ENCODE measurements at places on chromosomes 1 and 21. TPM values are rescaled to one million over a fixed set of nuclear protein-coding genes. Genes with fewer than 3 reads are reported as not detected.

GRCh38 chr1:46587069-46587468, 17.0 kb downstream of the MKNK1 start:
- H3K27me3 ChIP-seq, result no peaks in the 10 kb centered on the region
- H3K4me3 ChIP-seq, result no peak overlapping the region
- H3K4me1 ChIP-seq, result no peaks in the 10 kb centered on the region
- H3K27ac ChIP-seq, result no peak overlapping the region
- DNase-seq, result no peak

GRCh38 chr1:164443836-164444235, 115.1 kb upstream of the PBX1 start:
- H3K4me1 ChIP-seq, result peaks cover 4% of the 10 kb centered on the region
- no peak overlapping the region for H3K4me3 ChIP-seq
- no peak overlapping the region for H3K27ac ChIP-seq
- no peaks in the 10 kb centered on the region for H3K27me3 ChIP-seq
- no peak for DNase-seq
- no peaks in the 10 kb centered on the region for H3K36me3 ChIP-seq

- DNase-seq, result no peak
- H3K36me3 ChIP-seq, result peaks cover 16% of the 10 kb centered on the region
- peaks cover 26% of the 10 kb centered on the region for H3K4me1 ChIP-seq
- no peak overlapping the region for H3K27ac ChIP-seq
- H3K4me3 ChIP-seq, result no peak overlapping the region
Observed at GRCh38 chr1:40740039-40740996, 43.3 kb upstream of the KCNQ4 start.

GRCh38 chr1:67840449-67840848, 7.2 kb upstream of the GNG12 start:
- H3K4me3 ChIP-seq, result no peak overlapping the region
- H3K4me1 ChIP-seq, result no peaks in the 10 kb centered on the region
- H3K27ac ChIP-seq, result no peak overlapping the region
- H3K36me3 ChIP-seq, result no peaks in the 10 kb centered on the region
- H3K27me3 ChIP-seq, result peaks cover 27% of the 10 kb centered on the region

GRCh38 chr1:80441664-80442063, 1359.1 kb upstream of the ADGRL2 start:
- peaks cover 6% of the 10 kb centered on the region for H3K4me1 ChIP-seq
- H3K4me3 ChIP-seq, result no peak overlapping the region
- DNase-seq, result no peak
- no peaks in the 10 kb centered on the region for H3K27me3 ChIP-seq
- no peaks in the 10 kb centered on the region for H3K36me3 ChIP-seq

The ASPM gene
- total RNA-seq, result 57.6 TPM

DNA sequence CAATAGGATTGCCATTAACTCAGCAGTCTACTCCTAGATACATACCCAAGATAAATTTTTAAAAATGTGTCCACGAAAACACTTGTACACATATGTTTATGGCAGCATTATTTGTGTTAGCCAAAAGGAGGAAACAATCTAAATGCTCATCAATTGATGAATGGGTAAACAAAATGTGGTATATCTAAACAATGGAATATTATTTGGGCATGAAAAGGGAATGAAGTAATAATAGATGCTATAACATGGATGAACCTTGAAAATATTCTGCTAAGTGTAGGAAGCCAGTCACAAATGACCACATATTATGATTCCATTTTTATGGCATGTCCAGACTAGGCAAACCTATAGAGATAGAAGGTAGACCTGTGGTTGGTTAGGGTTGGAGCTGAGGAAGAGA, 34.3 kb downstream of the CFHR5 start:
- H3K36me3 ChIP-seq, result peaks cover 2% of the 10 kb centered on the region
- H3K27ac ChIP-seq, result no peak overlapping the region
- H3K4me3 ChIP-seq, result no peak overlapping the region

The RCC1 gene
- total RNA-seq, result 95.9 TPM

DNA sequence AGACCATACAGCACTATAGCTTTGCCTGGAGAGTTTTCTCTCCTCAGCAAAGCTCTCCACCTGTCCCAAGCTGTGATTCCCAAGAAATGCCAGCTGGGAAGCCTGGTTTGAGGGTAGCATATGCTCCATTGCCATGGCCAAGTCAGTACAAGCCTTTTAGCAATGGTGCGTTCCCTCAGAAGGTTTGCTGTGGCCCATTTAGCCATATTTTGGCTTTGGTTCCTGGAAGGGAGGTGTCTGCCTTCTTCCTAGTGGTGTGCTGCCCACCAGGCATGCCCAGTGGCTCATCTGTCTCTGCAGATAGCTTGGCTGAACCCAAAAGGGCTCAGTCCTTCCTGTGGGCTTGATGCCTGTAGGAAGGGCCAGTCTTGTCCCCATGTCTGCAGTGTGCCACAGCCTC, 32.4 kb downstream of the GALNT2 start:
- peaks cover 24% of the 10 kb centered on the region for H3K4me1 ChIP-seq
- H3K36me3 ChIP-seq, result peaks cover 5% of the 10 kb centered on the region
- H3K27me3 ChIP-seq, result no peaks in the 10 kb centered on the region
- H3K27ac ChIP-seq, result no peak overlapping the region
- DNase-seq, result no peak

DNA sequence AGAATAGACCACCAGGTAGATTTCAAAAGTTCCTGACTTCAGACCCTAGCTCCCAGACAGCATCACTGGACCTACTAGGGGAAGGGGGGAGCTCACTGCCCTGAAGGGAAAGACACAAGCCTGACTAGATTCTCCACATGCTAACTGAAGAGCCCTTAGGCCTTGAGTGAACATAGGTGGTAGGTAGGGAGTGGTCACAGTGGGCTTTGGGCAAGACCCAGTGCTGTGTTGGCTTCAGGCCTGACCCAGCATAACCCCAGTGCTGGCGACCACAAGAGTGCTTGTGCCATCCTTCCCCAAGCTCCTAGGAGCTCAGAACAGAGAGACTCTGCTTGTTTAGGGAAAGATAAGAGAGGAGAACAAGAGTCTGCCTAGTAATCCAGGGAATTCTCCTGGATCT, 51.1 kb upstream of the ACADM start:
- H3K27ac ChIP-seq, result peak overlapping the region; percentile 84
- H3K27me3 ChIP-seq, result no peaks in the 10 kb centered on the region
- no peak for DNase-seq
- H3K4me3 ChIP-seq, result peak overlapping the region; percentile 3
- peaks cover 11% of the 10 kb centered on the region for H3K36me3 ChIP-seq

GRCh38 chr1:79749607-79750006, 743.1 kb upstream of the ADGRL4 start:
- H3K27me3 ChIP-seq, result no peaks in the 10 kb centered on the region
- no peaks in the 10 kb centered on the region for H3K36me3 ChIP-seq
- H3K4me3 ChIP-seq, result no peak overlapping the region
- no peak for DNase-seq
- H3K4me1 ChIP-seq, result no peaks in the 10 kb centered on the region

The DNTTIP2 gene
- 65.0 TPM for total RNA-seq

- H3K36me3 ChIP-seq, result no peaks in the 10 kb centered on the region
- H3K4me1 ChIP-seq, result peaks cover 6% of the 10 kb centered on the region
- H3K27me3 ChIP-seq, result no peaks in the 10 kb centered on the region
- no peak overlapping the region for H3K4me3 ChIP-seq
- no peak for DNase-seq
Observed at GRCh38 chr1:101051688-101052638, 26.4 kb upstream of the DPH5 start.

- H3K27ac ChIP-seq, result peak overlapping the region; percentile 45
- H3K27me3 ChIP-seq, result peaks cover 15% of the 10 kb centered on the region
- no peak for DNase-seq
Observed at GRCh38 chr1:27572019-27572678, 31.8 kb downstream of the AHDC1 start.

GRCh38 chr1:44073528-44073927, 42.3 kb upstream of the SLC6A9 start:
- no peaks in the 10 kb centered on the region for H3K36me3 ChIP-seq
- no peak for DNase-seq
- no peak overlapping the region for H3K4me3 ChIP-seq
- H3K27ac ChIP-seq, result no peak overlapping the region
- no peaks in the 10 kb centered on the region for H3K27me3 ChIP-seq
- H3K4me1 ChIP-seq, result peaks cover 37% of the 10 kb centered on the region

- no peaks in the 10 kb centered on the region for H3K36me3 ChIP-seq
- H3K4me1 ChIP-seq, result peaks cover 4% of the 10 kb centered on the region
- no peak for DNase-seq
- no peak overlapping the region for H3K27ac ChIP-seq
- H3K27me3 ChIP-seq, result no peaks in the 10 kb centered on the region
- no peak overlapping the region for H3K4me3 ChIP-seq
Observed at GRCh38 chr1:226982451-226983177, 42.5 kb downstream of the COQ8A start.

DNA sequence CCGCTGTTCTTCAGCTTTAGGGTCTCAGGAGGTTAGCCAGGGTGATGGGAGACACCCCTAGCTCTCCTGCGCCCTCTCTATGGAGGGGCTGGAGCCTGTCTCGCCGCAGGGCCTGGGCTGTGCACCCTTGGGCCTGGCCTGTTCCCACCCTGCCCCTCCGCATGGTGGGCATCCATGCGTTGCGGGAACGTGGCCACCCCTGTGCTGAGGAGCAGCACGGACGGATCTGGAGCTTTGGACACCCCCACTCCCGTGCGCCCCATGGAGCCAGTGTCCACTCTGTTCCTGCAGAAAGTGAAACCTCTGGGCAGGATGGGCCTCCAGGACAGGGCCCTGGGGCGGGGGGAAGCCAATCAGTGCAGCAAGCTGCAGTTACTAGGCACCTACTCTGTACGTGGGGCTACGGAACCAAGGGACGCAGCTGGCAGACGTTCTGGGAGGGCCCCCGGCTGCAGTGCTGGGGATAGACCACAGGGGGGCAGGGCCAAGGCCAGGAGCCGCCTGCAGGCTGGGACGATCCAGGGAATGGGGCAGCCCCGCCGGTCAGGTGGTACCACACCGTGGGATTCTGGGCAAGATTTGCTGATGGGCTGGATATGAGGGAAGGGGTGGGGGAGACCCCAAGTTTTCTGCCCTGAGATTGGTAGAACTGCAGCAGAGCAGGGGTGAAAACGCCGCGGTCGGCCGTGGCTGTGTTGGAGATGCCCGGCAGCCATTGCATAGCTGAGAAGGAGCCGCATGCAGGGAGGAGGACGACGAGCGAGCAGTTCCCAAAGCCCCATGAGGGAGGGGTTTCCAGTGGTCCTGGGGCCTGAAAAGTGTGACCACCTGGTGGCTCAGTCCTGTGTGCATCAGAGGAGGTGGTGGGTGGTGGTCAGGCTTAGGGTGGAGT, 43.3 kb downstream of the TP73 start:
- peaks cover 14% of the 10 kb centered on the region for H3K4me1 ChIP-seq
- H3K36me3 ChIP-seq, result no peaks in the 10 kb centered on the region
- H3K27ac ChIP-seq, result no peak overlapping the region
- peaks cover 10% of the 10 kb centered on the region for H3K27me3 ChIP-seq
- DNase-seq, result peak; percentile 70

- no peak overlapping the region for H3K4me3 ChIP-seq
- no peak overlapping the region for H3K27ac ChIP-seq
- peaks cover 2% of the 10 kb centered on the region for H3K36me3 ChIP-seq
- DNase-seq, result no peak
Observed at GRCh38 chr1:86563849-86564248, 17.0 kb downstream of the CLCA4 start.

DNA sequence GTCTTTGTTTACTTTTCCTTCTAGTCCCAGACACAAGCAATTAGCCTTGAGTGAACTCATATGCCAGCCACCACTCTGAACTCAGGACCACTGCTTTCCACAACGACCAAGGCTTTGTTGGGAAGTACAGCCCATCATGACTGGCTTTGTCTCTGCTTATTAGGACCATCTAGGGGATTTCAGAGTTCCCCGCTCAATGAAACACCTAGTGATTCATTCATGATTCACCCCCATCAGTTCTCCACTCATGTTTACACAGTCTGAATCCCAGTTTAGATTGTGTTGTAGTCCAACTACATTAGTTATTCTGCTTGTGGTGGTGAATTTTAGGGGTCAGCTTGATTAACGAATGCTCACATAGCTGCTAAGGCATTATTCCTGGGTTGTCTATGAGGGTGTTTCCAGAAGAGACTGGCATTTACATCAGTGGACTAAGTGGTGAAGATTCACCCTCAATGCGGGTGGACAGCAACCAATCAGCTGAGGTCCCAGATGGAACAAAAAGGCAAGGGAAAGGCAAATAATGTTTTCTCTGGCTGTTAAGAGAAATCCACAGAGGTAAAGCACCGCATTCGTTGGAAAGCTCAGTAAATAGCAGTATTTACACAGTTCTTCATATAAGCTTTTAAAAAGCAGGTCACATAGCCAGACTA, 122.7 kb downstream of the RGS21 start:
- H3K36me3 ChIP-seq, result peaks cover 3% of the 10 kb centered on the region
- no peak overlapping the region for H3K4me3 ChIP-seq
- no peak for DNase-seq
- no peak overlapping the region for H3K27ac ChIP-seq
- H3K4me1 ChIP-seq, result peaks cover 27% of the 10 kb centered on the region

The TOE1 gene
- total RNA-seq, result 26.7 TPM

The C1orf116 gene
- 0.37 TPM for total RNA-seq

GRCh38 chr1:224432146-224432545, 2.5 kb downstream of the WDR26 start:
- DNase-seq, result no peak
- H3K4me1 ChIP-seq, result peaks cover 43% of the 10 kb centered on the region
- H3K27ac ChIP-seq, result no peak overlapping the region
- H3K36me3 ChIP-seq, result no peaks in the 10 kb centered on the region
- H3K4me3 ChIP-seq, result peak overlapping the region; percentile 95

DNA sequence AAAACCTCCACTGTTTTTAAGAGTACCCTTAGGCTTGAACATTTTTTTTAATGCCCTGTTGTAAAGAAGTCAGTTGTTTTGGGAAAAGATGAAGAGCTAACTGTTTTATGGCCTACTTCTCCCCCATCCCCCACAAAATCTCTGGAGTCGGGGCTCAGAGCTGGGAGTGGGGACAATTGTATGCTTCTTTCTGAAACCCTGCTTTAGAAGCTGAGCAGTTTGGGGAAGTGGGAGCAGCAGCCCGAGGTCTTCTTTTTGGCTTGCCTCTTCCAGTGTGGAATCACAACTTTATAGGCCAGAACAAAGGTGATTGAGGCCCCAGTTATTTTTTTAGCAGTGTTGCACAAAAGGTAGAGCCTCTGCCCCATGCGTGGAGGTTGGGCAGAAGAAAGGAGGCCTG, 25.2 kb downstream of the PPP2R5A start:
- H3K36me3 ChIP-seq, result peaks cover 16% of the 10 kb centered on the region
- no peak for DNase-seq
- H3K27ac ChIP-seq, result peak overlapping the region; percentile 9
- H3K27me3 ChIP-seq, result no peaks in the 10 kb centered on the region
- H3K4me1 ChIP-seq, result peaks cover 18% of the 10 kb centered on the region

GRCh38 chr1:204241050-204241449, 27.3 kb upstream of the GOLT1A start:
- no peak overlapping the region for H3K27ac ChIP-seq
- DNase-seq, result no peak
- H3K27me3 ChIP-seq, result no peaks in the 10 kb centered on the region
- no peak overlapping the region for H3K4me3 ChIP-seq

GRCh38 chr1:89065079-89065868, at the start of gene GBP1:
GBP1 (minus strand) TSS chr1:89065208; CDS start chr1:89063234, 1,974 bp downstream.
- H3K27me3 ChIP-seq, result no peaks in the 10 kb centered on the region
- H3K4me3 ChIP-seq, result no peak within 1 kb of the TSS
- DNase-seq, result no peak
- peaks cover 16% of the 10 kb centered on the region for H3K4me1 ChIP-seq
- no peak within 1 kb of the TSS for H3K27ac ChIP-seq

All from neural crest cell (in vitro differentiated cells).